ENCODE measurements at places on chromosomes 1 and 21.

DNA sequence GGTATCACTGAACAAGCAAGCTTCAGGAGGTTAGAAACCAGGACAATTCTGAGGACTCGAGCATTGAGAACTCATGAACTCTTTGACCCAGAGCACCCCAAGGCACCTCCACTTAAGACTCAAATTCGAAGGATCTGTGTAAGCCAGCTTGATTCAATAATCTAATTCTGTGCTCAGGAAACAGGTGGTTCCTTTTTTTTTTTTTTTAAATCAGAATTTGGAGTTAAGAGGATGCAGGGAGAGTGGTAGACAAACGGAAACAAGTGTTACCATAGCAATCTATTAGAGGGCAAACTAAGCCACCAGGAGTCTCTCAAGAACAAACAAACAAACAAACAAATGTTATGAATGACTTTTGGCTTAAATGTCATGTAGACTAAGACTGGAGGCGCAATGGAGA lies 53.8 kb upstream of the DPH5 start:
- no peak for DNase-seq

GRCh38 chr1:19390901-19391595 lies 78.9 kb downstream of the SLC66A1 start:
- peak; percentile 5 for DNase-seq

DNA sequence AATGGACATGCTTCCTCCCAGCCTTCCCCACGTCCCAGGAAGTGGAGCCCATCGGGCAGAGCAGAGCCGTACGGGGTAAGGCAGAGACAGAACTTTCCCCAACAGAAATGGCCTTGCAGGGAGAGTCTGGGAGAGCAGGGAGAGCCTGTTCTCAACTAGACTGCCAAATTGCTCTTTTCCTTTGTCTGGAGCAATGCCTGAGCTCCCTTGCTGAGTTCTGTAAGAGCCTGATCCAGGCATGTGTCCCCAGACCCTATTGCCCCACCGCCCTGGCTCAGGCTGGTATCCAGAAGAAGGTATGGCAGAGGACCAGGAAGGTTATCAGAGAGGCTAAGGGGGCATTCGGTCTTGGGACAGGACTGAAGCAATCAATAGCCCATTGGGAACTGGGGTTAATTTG lies 79.9 kb downstream of the TMEM53 start:
- DNase-seq, result no peak

- no peak for DNase-seq
These were observed 117.8 kb downstream of the DPYD start for GRCh38 chr1:97803026-97803425.

DNA sequence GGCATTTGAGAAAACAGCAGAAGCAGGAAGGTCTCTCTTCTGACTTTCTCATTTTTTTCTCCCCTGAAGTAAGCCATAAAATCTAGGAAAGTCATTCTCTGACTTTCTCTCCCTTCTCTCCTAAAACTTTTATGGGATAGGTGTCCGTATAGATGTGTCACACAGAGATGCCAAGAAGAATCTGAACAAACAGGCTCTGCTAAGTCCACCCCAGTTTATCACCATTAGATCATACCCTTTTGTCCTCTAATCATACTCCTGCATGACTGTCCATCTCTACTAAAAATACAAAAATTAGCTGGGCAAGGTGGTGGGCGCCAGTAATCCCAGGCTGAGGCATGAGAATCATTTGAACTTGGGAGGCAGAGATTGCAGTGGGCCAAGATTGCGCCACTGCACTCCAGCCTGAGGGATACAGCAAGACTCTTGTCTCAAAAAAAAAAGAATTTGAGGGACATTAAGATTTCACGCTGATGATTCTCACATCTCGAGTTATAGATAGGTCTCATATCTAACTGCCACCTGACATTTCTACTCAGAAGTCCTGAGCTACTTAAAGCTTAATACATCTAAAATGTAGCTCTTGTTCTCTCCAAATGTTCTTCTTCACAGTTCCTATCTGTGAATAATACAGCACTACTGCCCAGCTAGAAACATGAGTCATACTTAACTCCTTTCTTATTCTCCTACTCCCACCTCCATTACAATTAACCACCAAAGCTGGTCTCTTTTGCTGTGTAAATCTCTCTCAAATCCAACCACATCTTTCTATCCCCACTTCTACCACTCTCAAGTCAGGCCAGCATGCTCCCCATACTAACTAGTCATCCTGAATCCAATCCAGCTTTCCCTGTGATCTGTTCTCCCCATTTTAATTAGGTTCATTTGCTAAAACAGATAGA lies 47.7 kb downstream of the ZNF644 start:
- DNase-seq, result peak; percentile 28

DNA sequence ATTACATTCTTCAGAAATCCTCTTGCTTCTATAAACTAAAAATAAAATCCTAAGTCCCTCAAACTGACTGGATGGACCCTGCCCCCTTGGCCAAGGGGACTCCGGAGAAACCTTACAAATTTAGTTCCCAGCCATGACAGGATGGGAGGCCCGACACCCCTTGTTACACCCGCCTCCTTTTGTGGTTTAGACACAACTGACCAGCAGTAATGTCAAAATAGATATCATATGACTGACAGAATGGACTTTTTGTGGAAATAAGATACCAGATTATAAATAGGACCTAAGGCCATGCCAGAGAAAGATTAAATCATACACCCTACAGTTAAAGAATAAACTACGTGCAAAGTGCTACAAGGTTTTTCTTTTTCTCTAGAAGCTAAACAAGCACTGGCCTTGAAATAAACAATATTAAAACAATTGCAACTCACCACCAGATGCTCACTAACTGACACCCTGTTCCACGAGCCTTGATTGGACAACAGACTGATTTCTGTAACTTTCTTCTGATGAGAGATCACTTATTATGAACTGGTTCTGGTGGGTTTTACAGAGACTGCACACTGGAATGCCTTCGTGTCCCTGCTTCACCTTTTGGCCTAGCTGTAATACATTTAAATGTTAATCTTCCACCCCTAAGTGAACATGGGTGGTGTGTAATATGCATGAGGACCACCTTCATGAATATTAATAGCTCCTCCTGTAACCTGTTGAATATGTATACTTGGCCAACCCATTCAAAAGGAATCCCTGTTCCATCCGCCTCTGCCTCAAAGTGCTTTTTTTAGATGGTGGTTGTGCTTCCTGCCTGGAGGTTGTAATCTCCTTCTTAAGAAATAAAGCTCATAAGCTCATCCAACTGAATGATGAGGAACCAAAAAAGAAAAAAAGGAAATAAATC lies 99.6 kb downstream of the ODF2L start:
- DNase-seq, result no peak

DNA sequence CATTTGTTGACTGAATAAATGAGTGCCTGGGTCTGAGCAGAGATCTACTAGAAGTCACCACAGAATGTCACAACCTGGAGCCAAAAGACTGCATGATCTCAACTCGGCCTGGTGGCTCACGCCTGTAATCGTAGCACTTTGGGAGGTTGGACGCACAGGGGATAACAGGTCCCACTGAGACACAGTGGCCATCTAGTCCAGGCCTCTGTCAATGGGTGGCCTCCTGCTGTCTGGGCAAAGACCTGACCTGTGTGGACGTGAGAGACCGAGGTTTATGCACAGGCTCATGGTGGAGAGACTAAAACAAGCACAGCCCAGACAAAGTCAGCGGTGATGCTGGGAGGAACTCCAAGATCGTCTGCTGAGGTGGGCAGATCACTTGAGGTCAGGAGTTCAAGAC lies 103.0 kb upstream of the BACE2 start:
- no peak for DNase-seq

GRCh38 chr1:71414179-71414578 lies 333.3 kb upstream of the ZRANB2 start:
- no peak for DNase-seq

DNA sequence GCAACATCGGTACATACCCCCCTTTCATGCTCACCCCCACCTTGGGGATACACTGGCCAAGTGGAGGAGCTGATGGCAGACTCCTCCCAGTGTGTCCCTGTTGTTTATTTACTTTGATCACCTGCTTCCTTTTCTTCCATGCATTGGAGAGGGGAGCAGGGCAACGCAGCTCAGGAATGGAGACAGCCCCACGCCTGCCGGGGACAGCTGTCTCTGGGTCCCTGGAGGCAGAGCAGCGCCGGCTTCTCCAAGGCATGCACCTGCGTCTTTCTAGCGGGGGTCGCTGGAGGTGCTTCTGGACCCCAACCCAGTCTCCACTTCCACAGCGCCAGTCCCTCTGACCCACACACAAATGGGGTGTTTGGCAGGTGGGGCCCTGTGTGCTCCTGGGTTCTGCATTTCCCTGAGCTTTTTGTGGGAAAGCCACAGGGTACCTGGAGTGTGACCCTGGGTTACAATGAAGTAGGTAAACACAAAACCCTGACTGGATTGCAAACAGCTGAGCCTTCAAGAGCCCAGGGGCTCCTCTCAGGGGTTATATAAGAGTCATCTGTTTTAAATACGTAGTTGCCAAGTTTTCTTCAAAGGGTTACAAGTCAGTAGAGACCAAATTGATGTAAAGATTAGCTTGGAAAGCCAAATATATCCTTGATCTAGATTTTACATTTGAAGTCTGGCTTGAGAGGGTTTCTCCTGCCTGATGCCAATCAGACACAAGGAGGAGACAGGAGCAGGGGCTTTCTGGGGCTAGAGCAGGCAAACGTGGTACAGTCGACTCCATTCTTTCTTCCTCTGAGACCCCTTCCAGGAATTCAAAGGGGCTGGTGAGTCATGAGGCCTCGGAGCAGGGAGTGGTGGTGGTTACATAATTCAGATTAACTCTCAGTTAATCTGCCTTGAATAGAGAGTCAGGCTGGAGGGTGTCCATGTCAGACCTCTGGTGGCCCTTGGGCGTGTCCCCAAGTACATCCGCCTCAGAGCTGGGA lies 4.5 kb downstream of the AJAP1 start:
- no peak for DNase-seq

DNA sequence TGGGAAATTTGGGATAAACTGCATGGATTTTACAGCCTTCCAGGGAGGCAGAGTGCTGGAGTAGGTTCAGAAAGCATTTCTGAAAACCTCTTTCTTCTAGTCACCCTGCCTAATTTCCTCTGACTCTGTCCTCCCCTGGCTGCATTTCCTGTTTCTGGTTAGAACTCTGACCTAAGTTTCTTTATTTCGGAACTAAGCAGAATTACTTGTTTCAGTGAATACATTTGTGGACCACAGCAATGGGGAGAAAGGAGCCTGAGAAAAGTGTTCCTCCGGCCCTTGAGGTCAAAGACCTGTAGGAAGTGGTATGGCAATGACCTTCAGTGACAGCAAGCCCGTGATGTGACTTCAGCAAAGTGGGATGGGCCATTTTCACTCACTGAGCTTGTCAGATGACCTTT lies 173.4 kb upstream of the RUNX1 start:
- DNase-seq, result peak; percentile 42

GRCh38 chr1:175537571-175537970 lies 205.8 kb downstream of the TNR start:
- DNase-seq, result no peak

All from A172 (cell line).